Mucosa of descending colon (tissue), 3 donors: ENCODE measurements at places on chromosomes 6 and 20. TPM values are rescaled to one million over a fixed set of nuclear protein-coding genes. Genes with fewer than 3 reads are reported as not detected.

PRIM2 gene
- total RNA-seq, result 11.7 TPM

SIRPB1 gene
- not detected for total RNA-seq

FERMT1 gene
- total RNA-seq, result 17.4 TPM

DNA sequence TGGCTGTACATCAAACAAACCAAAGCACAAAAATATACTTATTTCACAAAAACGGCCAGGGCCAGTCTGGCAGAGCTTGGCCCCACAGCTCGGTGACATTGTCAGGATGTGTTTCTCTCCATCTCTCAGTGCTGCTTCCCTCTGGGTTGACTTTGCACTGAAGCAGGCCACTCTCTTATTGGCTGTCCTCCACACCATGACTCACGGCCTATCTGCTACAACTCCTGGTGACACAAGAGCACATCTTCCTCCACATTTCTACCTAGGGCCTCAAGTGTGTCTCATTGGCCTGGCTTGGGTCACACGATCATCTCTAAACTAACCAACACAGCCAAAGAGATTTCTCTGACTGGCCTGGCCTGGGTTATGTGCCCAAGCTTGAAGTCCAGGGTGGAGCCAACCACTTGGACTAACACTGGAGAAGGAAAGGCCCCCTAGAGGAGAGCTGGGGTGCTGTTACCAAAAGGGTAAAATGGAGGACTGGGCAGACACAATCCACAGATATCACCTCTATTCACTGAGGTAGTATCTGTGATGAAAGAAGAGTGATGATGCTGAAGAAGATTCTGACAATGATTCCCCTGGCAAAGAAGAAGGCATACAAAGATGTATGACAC, 159.8 kb upstream of the TSHZ2 start:
- no peak for DNase-seq

- no peak for DNase-seq
Measured at GRCh38 chr6:1144842-1145767, 166.8 kb upstream of the FOXQ1 start.

DNA sequence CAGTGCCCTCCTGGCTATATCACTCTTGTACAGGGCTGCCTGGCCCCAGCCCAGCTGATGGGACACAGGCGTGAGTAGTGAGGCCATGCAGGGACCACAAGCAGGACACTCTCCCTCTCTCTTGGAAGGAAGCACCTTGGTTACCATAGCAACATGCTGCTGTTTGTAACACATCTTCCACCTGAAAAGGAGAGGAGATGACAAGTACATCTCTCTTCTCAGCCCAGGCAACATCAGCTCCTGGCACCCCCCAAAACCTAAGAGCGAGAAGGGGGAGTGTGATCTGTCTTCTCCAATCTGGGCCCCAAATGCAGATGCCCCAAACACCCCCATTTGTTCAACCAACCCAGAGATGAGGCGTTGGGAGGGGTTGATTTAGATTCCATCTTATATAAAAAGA, 49.9 kb downstream of the KCNB1 start:
- no peak for DNase-seq

- no peak for DNase-seq
Measured at GRCh38 chr6:151341476-151342195, 49.7 kb downstream of the ZBTB2 start.

DNA sequence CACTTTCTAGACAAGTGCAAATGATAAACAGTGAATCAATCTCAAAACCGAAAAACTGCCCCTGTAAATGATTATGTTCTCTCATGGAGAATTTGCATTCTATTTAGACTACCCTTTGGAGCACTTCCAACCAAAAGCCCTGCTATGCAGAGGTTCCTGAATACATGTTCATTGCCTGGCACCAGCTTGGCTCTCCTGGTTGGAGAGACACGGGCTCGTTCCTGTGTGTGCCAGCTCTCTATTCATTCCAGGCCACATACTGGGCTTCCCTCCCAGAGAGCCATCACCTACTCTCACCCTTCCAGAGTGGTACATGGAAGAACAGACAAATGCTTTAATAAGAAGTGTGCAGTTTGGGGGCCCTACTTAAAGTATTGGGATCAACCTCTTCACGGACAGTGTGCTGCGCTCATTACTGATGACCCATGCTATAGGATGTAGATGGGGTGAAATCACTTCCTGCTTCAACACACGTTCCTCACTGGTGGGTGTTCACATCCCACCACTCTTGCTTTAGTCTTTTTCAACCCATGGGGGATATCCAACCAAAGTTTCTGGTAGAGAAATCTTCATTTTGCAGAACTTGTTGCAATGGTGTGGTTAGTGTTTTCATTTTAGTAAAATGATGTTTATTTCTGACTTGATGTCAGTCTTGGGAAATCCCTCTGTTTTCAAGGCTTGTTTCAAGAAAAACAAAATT, 38.5 kb upstream of the NAA20 start:
- no peak for DNase-seq

DNA sequence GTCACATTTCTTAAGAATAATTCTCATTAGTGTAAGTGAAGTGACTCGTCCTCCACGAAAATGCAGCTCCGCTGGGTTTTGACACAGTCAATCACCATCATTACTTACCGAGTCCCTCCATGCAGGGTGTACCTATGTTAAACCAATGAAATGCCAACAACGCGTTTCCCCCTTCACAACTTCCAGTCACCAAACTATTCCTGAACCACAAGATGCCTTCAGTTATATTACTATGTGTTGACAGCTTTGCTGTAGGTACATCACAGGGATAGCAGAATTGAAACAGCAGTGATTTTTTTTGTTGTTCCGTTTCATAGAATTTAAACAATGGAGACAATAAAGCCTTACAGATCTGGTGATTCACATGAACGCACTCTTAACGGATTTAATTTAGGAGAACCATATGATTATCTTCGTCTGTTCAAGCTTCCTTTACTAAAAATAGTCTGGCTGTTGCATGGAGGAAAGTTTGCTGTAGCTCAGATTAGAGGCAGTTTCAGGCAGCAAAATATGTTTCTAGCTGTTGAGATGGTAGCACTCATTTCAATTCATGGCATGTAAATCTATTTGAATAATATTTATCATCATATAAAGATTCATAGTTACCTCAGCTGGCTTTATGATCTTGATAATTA, 652.8 kb downstream of the PRKN start:
- no peak for DNase-seq

DNA sequence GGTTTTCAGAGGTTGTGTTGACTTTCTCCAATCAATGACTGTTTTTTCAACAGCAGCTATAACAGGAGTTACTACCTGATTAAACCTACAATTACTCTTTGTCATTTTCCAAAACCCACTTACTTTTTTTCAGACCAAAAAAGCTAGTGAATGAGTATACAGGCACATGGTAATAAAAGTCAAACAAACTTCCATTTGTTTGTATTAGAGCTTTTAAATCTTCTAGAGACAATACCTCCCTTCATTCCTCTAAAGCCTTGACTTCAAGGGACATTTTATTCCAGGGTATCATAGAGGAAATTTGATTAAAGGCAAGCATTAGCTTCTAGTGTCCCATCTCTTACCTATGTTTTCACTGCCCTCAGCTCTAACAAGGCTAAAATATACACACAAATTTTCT, 52.7 kb downstream of the IL22RA2 start:
- DNase-seq, result no peak
